Bronchial smooth muscle cell (primary cell): ENCODE measurements at places on chromosomes 16 and 17. TPM values are rescaled to one million over a fixed set of nuclear protein-coding genes. Genes with fewer than 3 reads are reported as not detected.

The KRTAP2-3 gene
- not detected in 2 replicates for total RNA-seq

The HES7 gene
- total RNA-seq, result not detected in 2 replicates

The MMP2 gene
- total RNA-seq, result 1,068 and 2,465 TPM in 2 replicates

The PGS1 gene
- total RNA-seq, result 26.0 and 36.1 TPM in 2 replicates

The CHMP1A gene
- 89.5 and 101 TPM in 2 replicates for total RNA-seq

The PLA2G10 gene
- not detected in 2 replicates for total RNA-seq

The PHF23 gene
- 29.5 and 39.6 TPM in 2 replicates for total RNA-seq

The AIPL1 gene
- not detected in 2 replicates for total RNA-seq

The TMEM186 gene
- 4.6 and 5.8 TPM in 2 replicates for total RNA-seq

The C1QTNF8 gene
- total RNA-seq, result not detected in 2 replicates

The PDILT gene
- total RNA-seq, result not detected in 2 replicates

The RPGRIP1L gene
- 7.4 and 7.5 TPM in 2 replicates for total RNA-seq

The MKS1 gene
- 13.9 and 16.3 TPM in 2 replicates for total RNA-seq

The ST6GALNAC1 gene
- not detected in 2 replicates for total RNA-seq

The LRRC46 gene
- total RNA-seq, result not detected in 2 replicates

The BCO1 gene
- under 0.01 TPM in 1 of 2 replicates, not detected in the other for total RNA-seq
